ENCODE measurements at places on chromosomes 1 and 21.
A peak's percentile ranks its signal among the peaks of the same experiment; 100 is the strongest.

- DNase-seq = no peak
Measured at GRCh38 chr1:185050823-185051451, 5.6 kb downstream of the RNF2 start.

- DNase-seq = peak; percentile 7
Measured at GRCh38 chr1:34460193-34460592, 283.5 kb downstream of the C1orf94 start.

DNA sequence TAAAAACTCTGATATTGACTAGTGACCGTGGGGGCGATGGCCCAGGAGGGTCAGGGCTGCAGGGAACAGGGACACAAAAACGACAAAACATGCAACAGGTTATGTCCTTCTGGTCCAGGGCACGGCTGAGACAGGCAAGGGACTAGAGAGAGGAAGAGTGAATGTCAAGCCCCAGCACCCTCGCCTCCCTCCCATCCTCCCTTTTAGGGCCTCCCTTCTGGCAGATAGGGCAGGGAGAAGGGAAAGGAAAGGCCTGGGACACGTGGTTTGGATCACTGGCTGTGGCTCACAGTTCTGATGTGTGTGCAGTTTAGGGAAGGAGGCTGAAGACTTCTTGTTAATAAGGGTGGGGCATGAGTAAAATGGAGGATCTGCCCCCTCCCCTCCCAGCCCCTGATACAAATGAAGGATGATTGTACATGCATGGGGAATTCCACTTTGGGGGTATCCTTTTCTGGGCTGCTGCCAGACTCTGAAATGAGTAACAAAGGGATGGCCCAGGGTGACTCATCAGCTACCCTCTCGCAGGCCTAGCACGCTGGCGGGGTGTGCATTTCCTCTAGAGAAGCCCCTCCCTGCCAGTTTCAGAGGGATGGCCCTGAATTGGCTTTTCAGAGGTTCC lies 14.2 kb downstream of the CAPN2 start:
- peak; percentile 83 for DNase-seq

- DNase-seq = peak; percentile 85
Measured at GRCh38 chr1:206551986-206552326, 44.6 kb downstream of the RASSF5 start.

GRCh38 chr1:84795966-84796600 lies 96.9 kb downstream of the LPAR3 start:
- DNase-seq = no peak

GRCh38 chr1:180229483-180230415 lies at the start of gene LHX4:
Gene LHX4 (plus strand): TSS chr1:180230264. CDS start chr1:180230530, 266 bp downstream.
- DNase-seq = no peak

GRCh38 chr1:248696261-248696660 lies 6.3 kb downstream of the OR14I1 start:
- DNase-seq = no peak

GRCh38 chr1:56849750-56850149 lies 4.8 kb upstream of the C8A start:
- DNase-seq = no peak

DNA sequence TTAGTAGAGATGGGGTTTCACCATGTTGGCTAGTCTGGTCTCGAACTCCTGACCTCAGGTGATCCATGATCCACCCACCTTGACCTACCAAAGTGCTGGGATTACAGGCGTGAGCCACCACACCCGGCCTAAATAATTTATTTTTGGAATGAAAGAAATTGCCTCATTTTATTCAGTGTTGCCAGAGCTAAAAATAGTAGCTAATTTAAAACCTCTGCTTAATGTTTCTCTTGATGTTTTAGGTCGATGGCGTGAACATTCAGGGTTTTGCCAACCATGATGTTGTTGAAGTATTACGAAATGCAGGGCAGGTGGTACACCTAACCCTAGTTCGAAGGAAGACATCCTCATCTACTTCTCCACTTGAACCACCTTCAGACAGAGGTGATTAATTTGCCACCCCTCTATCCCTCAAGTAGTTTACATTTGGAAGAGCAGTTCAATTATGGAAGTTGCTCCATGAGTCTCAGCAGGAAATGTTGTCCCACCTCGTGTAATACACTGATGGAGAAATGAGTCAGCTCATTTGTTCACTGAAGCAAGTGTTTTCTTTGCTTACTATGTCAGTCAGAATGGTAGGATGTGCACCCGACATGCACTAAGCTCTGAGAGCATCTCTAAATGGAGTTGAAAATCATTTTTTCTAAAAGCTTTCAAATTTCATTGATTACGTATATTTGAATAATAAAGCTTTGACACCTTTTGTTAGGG lies 54.9 kb downstream of the PATJ start:
- DNase-seq = no peak

GRCh38 chr1:205069371-205070125 lies 14.7 kb downstream of the TMEM81 start:
- DNase-seq = no peak

GRCh38 chr1:202951437-202951836 lies 6.7 kb downstream of the ADIPOR1 start:
- no peak for DNase-seq

DNA sequence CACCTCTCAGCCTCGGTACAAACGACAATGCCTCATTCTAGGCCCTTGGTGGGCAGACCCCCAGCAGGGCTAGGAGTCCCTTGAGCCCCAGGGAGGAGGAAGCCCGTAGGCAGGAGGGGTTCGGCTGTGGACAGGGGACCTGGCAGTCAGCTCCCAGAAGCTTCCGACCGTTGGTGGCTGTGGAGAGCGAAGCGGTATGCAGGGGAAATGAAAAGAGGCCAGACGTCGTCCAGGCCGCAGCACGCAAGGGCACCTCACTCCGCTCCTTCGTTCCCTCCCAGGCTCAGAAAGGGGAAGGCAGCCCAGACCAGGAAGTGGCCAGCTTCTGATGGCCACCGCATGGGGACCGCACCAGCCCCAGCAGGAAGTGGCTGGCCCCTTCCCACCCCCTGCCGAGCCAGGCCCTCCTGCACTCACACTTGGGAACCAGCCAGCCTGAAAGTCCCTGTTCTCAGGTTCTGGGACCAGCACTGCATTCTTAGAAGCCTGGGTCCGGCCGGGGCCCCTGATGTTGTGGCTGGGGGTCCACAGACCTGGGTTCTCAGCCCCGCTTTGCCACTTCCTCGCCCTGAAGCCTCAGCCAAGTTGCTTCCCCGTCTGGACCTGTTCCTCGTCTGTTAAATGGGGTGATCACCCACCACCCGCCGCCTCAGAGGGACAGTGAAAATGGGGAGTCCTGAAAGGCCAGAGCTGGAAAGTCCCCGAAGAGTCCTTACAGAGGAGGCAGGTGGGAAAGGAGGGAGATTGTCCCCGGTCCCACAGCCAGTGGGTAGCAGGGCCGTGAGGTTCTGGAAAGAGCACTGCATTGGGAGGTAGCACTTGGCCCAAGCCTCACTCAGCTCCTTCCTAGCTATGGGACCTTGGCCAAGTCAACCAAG lies 104.0 kb upstream of the RUNX3 start:
- DNase-seq = no peak

- no peak for DNase-seq
Measured at GRCh38 chr21:25234857-25235801, 372.2 kb downstream of the MRPL39 start.

DNA sequence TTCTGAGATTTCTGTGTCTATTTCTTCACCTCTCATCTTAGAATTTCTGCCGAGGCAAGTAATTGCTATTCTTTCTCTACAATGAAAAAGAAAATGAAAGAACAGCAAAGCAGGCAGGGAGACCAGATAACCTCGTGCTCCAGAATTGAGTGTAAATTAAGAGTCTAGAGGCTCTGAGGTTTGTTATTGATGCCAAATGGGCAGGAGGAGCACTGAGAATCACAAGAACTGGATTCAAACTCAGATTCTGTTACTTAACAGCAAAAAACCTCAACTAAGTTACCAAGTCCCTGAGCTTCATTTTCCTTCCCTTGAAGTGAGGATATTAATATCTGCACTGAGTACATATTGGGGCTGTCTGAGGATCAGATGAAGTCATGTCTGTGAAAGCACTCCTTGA lies 5.5 kb upstream of the DDR2 start:
- no peak for DNase-seq

- no peak for DNase-seq
Measured at GRCh38 chr1:213192026-213192425, 141.0 kb downstream of the RPS6KC1 start.

GRCh38 chr21:8990326-8991087 lies 1530.9 kb upstream of the TPTE start:
- no peak for DNase-seq

DNA sequence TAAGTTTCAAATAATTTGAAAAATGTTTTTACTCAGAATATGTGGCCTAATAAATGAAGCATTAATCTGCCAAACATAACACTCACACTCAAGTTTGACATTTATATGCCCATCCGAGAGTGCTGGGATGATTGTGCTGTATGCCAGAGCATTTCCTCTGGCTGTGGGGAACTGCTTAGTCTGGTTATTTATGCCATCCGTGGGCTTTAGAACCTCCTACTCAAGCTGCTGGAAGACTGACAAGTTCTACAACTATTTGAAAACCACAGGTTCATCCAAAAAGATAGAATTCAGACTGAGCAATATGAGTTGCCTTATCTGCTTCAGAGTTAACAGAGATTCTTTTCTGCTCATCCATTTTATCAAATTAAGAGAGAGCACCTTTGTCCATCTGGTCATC lies 25.9 kb downstream of the PCNX2 start:
- no peak for DNase-seq

DNA sequence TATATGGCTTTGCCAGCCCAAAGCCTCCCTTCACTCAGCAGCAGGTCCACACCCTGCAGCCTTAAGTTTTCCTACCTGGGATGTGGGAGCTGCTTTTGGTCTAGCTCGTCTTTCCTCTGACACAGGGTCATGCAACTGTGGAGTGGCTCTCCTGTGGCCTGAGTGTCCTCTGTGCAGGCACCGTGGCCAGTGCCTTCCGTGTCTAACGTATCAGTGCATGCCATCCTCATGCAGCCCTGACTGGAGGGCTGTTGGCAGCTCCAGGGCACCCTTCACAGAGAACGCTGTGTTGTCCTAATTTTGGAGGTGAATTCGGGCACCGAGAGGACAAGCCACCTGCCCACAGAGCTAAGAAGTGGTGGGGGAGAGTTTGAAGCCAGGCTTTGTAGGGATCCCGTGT lies 25.7 kb upstream of the C1orf174 start:
- no peak for DNase-seq

Data from central memory CD4-positive, alpha-beta T cell (primary cell).